ENCODE measurements at places on chromosomes 12 and 14.

- no peak for DNase-seq
These were observed 166.7 kb downstream of the SLC38A4 start for GRCh38 chr12:46659032-46659650.

DNA sequence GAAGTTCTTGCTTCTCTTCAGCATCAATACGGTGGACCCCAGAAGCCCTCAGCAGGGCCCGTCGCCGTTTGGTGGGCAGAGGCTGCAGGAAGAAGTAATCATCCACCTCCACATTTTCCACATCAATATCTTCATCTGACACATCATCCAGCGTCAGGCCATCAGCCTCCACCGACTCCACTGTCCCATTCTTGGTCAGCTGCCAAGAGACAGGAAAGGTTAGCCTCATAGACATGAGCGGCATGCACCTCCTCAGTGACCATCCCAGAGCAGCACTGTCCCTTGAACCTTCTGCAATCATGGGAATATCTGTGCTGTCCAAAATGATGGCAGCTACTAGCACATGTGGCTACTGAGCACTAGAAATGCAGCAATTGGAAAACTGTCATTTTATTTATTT lies 15.6 kb downstream of the CSRNP2 start:
- DNase-seq: no peak

- no peak for DNase-seq
These were observed 12.0 kb downstream of the MORN3 start for GRCh38 chr12:121657305-121658008.

DNA sequence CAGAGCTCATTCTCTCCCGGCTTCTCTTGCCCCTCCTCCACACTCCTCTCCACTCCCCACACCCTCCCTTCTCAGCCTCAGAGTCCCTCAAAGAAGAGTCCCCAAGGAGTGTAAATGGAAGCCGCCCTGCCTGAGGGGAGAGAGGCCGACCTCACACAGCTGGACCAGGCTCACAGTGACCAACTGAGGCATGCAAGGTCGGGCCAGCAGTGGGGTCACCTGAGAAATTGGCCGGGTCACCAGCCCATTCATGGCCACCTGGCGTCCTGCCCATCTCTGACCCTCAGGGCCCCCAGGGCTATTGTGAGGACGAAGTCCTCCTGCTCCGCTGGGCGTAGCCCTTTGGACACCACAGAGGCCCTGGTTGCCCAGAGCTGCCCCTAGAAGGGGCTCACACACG lies 49.5 kb upstream of the NUAK1 start:
- no peak for DNase-seq

DNA sequence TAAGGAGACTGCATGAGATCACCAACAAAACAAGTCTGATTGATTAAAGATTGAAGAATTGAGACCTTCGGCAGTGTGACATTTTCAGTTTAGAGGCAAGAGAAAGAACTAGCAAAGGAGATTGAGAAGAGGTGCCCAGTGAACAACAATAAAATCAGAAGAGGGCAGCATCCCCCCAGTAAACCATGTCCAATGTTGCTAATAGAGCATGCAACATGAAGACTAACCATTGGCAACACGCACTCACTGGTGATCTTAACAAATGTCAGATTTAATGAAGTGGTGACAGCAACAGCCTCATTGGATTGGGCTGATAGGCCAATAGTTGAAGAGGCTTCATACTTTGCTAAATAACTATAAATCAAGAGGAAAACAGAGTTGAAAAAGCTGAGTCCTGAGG lies 20.7 kb upstream of the TAS2R14 start:
- DNase-seq: no peak

- no peak for DNase-seq
These were observed 121.4 kb downstream of the KSR2 start for GRCh38 chr12:117847371-117847770.

DNA sequence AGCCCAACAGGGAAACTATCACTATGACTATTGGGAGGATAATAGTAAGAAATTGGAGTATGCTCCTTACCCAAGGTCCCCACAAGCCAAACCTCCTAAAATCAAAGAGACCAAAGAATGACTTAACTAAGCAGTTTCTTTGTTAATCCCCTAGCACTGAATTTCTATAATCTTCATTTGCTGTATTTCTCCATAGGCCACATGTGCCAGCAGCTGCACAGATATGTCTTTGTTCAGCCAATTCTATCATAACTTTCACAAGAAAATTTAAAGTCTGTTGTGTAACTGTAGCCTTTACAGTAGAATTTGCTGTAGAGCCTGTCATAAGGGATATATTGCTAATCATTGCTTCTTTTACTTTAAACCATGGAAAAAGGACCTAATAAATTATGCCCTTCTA lies 104.0 kb downstream of the RIN3 start:
- DNase-seq: no peak

DNA sequence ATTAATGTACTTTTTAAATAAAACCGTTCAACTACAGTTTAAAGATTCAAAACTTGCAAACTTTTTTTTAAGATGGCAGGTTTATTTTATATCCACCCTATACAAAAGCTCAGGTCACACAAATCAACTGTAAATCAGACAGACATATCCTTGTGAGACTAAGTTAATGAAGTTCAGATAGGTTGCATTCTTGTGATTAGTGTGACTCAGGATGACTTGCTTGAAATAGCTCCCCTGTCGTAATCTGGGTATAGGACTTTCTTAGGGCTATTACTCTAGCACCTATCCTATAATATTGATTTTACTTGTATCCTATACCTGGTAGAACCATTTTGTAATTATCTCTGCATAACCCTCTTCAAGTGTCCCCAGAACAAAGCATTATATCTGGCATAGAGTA lies 9.5 kb upstream of the PRKD1 start:
- DNase-seq: no peak

DNA sequence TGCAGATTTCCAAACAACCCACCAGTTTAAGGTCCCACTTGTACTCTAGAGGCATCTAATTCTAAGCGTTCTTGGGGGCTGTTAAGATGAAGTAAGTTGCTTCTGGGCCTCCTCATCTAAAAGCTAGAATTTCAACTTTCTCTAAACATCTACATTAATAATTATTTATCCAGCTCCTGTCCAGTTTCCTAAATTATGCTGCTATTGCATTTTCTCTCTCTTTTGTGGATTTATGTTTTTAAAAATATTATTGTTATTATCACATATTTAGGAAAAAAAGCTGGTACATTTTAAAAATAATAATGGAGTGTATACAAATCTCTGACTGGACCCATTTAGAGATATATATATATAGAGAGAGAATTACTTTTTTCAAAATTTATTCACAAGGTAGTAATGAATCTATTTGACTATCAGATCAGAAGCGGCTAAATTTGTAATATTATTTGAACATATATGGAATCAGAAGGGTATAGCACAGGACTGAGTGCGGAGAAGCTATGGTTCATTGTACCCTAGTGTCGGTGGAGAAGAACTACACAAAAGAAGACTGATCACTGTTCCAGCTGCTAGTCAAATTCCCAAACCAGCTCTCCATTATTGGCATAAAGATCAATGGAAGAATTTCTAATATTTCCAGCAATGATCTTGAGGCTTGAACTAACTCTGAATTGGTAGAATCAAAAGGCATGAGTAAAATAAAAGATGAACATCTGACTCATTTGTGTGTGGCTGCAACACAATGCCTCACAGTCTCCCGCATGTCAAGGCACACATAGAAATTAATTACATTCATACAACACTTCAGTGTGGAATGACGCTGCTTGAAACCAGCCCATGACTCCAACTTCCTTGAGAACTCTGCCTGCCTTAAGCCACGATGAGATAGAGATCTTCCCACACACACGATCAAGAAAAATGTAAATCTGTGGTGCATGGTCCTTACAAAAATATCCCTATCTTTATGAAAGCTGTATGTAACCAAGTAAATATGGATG lies 433.4 kb upstream of the OR4E1 start:
- DNase-seq: no peak

DNA sequence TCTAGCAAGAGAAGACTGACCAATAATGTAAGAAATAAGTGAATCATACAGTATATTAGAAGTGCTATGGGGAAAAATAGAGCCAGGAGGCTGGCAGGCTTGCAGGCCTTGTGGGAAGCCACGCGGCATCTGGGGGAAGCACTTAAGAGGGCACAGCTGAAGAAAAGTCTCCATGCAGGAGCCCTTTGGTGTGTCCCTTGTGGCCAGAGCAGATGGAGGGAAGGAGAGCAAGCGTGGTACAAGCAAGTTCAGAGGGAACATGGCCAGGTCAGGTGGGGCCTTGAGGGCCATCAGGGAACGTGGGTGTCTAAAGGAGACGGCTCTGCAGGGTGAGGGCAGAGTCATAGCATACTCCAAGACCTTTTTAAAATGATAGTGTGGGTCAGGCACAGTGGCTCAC lies 51.7 kb downstream of the LRRC74A start:
- DNase-seq: no peak

GRCh38 chr14:64233531-64234190 lies 60.5 kb downstream of the ESR2 start:
- no peak for DNase-seq

DNA sequence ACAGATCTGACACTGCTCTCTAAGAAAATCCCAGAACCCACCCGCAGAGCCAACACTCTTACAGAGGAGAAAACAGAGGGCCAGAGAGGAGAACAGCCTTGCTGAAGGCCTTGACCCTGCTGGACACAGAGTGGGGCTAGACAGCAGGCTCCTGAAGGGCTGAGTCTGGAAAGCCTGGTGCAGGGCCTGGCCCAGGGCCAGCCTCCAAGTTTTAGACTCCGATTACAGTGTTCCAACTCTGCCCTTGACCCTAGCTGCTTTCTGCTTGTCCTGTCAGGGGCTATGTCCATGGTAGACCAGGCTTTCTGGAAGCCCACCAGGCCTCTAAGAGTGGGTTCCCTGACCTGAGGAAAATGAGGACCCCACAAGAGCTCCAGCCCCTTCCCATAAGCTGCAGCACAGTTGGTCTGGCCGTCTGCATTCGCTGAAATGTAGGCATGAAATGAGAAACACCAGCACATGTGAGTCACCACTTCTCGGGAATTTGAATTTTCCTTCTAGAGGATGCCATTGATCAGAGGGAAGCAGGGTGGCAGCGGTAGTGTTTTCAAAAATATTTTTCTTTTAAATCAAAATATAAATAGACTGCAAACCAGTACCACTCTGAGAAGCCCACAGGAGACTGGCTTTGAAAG lies 154.4 kb downstream of the CALM1 start:
- DNase-seq: no peak

DNA sequence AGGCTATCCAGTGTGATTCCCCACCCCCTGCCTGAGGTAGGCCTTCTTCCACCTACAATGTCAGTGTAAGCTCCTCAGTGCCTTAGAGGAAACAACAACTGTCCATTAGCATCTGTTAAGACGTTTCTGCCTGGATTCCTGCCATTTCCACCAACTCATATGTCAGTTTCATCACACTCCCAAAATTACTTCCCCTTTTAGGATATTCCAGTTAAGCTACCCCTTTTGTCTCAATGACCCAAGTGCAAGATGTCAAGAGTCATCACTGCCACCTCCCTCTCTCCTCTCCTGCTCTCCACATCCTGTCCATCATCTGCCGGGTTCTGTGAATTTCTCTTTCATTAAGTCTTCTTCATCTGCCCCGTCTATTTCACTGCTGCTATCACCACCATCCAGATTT lies 189.4 kb downstream of the DPF3 start:
- DNase-seq: no peak

DNA sequence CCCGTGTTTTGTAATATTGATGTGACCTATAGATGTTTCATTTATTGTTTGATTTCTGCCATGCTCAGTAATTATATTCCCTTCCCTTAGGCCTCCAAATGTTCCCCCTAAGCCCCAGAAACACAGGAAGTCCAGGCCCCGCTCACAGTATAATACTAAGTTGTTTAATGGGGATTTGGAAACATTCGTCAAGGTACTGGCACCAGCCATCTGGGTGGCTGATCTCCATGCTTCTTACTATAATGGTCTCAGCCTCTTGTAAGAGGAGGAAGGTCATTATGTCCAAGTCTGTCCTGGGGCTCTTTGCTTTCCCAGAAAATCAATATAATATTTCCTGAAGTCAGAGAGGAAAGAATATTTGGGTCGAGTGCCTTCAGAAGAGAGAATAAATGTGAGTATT lies 130.9 kb downstream of the KICS2 start:
- DNase-seq: no peak

GRCh38 chr14:56036353-56036752 lies 81.9 kb upstream of the PELI2 start:
- no peak for DNase-seq

DNA sequence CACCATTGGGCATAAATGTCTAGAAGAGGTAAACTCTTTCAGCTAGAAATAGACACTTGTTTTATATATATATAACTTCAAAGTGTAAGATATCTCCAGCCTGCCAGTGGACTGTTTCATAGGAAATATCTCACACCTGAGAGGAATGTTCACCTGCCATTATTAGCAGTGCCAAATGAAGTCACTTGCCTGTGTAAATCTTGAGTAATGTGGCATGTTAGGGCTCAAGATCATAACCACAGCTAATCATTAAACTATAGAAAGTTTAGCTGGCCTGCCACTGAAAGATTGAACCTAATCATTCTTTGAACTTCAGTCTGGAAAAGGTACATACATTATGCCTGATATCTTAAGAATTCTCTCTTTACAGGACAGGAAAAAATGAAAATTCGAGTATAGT lies 25.5 kb upstream of the KCNJ8 start:
- no peak for DNase-seq

DNA sequence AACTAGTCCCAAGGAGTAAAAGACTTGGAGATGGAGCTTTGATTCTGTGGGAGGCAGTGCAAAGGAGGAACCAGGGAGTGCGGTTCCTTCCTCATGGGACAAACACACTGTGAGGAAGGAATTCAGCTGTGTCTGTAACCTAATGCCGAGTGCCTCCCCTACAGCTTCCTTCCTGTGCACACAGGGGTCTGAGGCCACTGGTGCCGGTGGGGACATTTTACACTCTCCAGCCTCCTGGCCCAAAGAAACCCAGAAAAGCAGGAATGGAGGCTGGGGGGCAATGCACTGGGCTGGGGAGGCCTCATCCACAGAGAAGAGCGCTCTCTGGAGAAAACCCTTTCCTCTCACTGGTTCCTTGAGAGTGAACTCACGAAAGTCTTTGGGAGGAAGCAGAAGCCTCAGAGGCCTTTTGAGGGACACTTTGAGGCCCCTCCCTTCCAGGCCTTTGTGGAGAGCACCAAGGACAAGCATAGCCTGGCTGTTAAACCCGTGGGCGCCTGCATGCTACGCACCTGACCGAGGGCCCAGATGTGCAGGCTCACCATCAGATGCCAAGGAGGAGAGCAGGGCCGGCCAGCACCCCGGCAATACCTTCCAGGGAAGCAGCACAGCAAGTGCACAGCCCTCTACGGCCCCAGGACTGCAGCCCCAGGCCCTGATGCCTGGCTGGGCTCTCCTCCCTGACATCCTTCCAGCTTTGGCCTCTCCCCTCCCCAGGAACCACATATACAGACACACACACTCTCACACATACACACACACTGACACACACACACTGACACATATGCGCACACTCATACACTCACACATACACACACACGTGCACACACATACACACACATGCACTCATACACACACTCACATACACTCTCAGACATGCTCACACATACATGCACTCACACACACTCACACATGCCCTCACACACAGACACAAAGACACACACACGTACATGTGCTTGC lies 52.0 kb downstream of the NFKBIA start:
- no peak for DNase-seq

GRCh38 chr12:52945389-52946232 lies 3.3 kb upstream of the KRT18 start:
- DNase-seq: no peak

- no peak for DNase-seq
These were observed 8.0 kb upstream of the NT5DC3 start for GRCh38 chr12:103848917-103849491.

- no peak for DNase-seq
These were observed 66.7 kb downstream of the NTN4 start for GRCh38 chr12:95723693-95724384.

Data from CD4-positive, alpha-beta T cell treated with Interleukin-6 for 4 hours (primary cell).